Central memory CD8-positive, alpha-beta T cell (primary cell): ENCODE measurements at places on chromosomes 11 and 22.

DNA sequence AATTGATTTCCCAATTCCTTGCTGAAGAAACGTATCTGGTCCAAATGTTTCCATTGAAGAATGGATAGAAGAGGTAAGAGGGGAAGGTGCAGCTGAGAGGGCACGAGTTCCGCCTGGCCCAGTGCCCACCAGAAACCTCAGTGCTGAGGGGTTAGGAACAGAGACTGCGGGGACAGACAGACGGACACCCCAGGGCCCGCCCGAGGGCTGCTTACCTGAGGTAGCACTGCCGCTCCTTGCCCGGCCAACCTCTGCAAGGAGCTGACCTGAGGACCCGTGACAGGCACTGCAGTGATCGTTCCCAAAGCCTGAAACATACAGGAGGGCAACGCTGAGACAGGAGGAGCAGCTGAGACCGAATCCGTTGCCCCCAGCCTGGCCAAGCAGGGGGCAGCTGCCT is 89.6 kb downstream of the PHF21B start:
- H3K4me3 ChIP-seq, result no peak overlapping the region
- H3K36me3 ChIP-seq, result peaks cover 2% of the 10 kb centered on the region
- no peak overlapping the region for H3K27ac ChIP-seq
- no peak for DNase-seq
- no peaks in the 10 kb centered on the region for H3K4me1 ChIP-seq

DNA sequence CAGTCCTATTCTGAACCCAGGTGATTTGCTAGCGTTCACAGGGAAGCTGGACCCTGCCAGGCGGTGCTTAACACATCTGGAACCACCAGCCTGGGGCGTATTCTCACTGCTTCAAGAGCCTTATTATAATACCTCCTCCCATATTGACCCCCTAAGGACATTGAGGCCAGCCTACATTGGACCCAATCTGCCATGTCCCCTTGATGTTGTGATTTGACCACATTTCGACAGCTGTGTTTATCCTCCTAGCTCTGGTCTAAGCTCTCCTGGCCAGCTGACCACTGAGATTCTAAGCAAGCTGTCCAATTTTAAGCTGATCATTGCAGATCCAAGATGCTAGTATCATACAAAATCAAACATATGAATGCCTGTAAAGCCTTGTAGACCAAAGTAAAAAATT is 148.1 kb upstream of the BLID start:
- H3K4me3 ChIP-seq, result no peak overlapping the region
- no peak for DNase-seq
- peaks cover 30% of the 10 kb centered on the region for H3K27me3 ChIP-seq
- no peaks in the 10 kb centered on the region for H3K36me3 ChIP-seq

DNA sequence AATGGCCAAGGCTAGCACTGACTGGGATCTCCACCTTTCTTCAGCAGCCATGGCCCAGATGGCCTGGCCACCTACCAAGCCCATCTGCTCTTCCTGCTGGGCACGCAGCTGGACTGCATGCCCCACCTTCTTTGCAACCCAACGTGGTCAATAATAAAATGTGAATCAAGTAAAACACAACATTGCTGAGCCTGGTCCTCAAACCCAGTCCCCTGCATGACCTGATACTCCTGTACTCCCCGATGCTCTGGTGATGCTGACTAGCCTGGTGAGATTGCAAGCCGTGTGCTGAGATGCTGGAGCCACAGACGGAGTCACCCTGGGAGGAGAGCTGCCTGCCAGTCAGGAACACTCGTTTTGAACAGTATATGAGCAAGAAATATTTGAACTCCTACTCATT is 34.0 kb downstream of the PARVG start:
- H3K27me3 ChIP-seq, result no peaks in the 10 kb centered on the region
- H3K4me3 ChIP-seq, result no peak overlapping the region
- H3K36me3 ChIP-seq, result no peaks in the 10 kb centered on the region

DNA sequence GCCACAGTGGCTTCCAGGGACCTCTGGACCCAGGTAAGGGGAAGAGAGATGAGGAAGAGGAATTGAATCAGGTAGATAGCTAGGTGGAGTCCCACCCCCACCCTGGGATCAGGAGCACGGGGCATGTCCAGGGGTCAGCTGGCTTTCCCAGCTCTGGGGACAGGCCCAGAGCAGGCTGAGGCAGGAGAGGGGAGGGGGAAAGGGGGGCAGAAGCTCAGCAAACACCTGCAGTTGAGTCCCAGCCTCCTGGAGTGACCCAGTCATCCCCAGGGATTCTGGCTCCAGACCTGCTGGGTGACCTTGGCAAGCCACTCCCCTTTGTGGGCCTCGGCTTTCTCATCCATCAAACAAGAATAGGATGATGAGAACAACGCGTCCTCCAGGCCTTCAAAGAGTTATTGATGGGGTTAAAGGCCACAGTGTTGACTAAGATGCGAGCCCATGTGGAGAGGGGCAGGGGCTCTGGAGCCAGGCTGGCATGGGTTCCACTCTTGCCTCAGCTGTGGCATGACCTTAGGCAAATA is 16.0 kb downstream of the STARD10 start:
- H3K4me3 ChIP-seq, result no peak overlapping the region
- no peak overlapping the region for H3K27ac ChIP-seq
- peaks cover 2% of the 10 kb centered on the region for H3K36me3 ChIP-seq

DNA sequence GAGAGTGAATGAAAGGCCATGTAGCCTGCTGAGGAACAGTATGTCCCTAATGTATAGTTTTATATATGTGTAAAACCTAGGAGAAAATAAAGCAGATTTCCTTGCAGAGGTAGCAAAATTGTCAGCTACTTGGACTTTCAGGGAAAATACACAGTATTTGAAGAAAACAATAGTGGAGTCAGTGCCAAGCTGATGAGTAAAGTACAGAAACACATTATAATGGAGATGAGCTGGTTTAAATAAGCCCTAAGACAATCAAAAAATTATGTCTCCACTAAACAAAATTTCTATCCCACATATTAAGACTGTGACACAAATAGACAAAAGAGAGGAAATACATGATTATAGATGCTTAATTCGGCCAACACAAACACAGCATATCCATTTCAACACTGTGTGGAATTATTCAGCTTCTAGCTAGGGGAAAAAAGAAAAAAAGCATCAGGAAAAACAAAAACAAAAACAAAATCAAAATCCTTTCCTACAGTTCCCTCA is 75.9 kb downstream of the MAML2 start:
- no peaks in the 10 kb centered on the region for H3K27me3 ChIP-seq
- peak overlapping the region; percentile 77 for H3K27ac ChIP-seq
- H3K36me3 ChIP-seq, result peaks cover 2% of the 10 kb centered on the region
- H3K4me3 ChIP-seq, result peak overlapping the region; percentile 62

DNA sequence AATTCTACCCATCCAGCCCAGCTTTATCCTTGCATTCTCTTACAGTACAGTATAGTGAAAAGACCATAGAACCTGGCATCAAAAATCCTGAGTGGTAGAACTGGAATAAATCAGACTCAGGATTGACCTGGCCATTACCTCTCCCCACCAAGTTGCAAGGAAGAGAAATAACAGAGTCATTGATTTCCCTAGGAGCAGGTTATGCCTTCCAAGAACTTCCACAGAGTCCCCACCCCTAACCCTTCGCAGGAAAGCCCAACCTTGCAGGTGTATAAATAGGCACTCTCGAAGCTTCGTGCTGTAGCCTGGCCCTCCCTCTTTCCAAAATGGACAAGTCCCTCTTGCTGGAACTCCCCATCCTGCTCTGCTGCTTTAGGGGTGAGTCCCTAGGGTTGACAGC is at the start of gene PATE1:
TSS of gene PATE1 (plus strand) at position 301 of the 400 bp plus-strand sequence. CDS start at position 327, 26 bp downstream.
- no peaks in the 10 kb centered on the region for H3K4me1 ChIP-seq
- peaks cover 9% of the 10 kb centered on the region for H3K27me3 ChIP-seq
- DNase-seq, result no peak
- H3K4me3 ChIP-seq, result no peak within 1 kb of the TSS

DNA sequence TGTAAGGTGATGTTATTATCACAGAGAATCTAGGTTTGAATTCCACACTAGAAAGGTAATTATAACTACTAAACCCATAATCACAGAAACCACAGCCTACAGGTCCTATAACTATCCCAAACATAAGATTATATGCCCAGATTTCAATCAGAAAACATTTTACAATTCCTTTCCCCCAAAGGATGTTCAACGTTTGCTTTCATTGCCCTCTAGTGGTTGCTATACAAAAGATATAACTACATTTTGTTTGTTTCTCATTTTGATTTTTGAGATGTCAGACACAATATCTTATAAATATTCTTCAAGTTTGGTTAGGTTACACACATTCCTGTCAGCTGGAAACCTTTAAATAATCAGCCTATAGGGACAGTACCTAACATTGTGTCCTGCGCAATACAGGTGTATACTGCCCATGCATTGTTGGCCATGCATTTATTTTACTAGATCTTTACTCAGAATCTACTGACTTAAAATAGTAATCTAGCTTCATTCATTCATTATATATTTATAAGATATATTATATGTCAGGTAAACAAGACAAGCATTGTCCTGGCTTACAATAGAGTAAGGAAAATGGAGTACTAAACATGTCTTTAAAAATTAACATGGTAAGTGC is 530.5 kb upstream of the CCDC90B start:
- no peak for DNase-seq
- H3K4me1 ChIP-seq, result no peaks in the 10 kb centered on the region
- H3K4me3 ChIP-seq, result no peak overlapping the region
- H3K27ac ChIP-seq, result no peak overlapping the region

- H3K4me1 ChIP-seq, result no peaks in the 10 kb centered on the region
- no peak overlapping the region for H3K4me3 ChIP-seq
- DNase-seq, result no peak
- H3K27me3 ChIP-seq, result no peaks in the 10 kb centered on the region
- H3K27ac ChIP-seq, result no peak overlapping the region
- no peaks in the 10 kb centered on the region for H3K36me3 ChIP-seq
Observed at GRCh38 chr11:105524286-105524685, 85.6 kb upstream of the GRIA4 start.

GRCh38 chr11:65565624-65566453 is 4.4 kb upstream of the ZNRD2 start:
- no peaks in the 10 kb centered on the region for H3K27me3 ChIP-seq
- peaks cover 20% of the 10 kb centered on the region for H3K36me3 ChIP-seq
- peak overlapping the region; percentile 91 for H3K27ac ChIP-seq

GRCh38 chr11:117371453-117371852 is 43.8 kb downstream of the CEP164 start:
- no peaks in the 10 kb centered on the region for H3K27me3 ChIP-seq
- no peak overlapping the region for H3K27ac ChIP-seq
- no peaks in the 10 kb centered on the region for H3K4me1 ChIP-seq
- H3K36me3 ChIP-seq, result peaks cover 50% of the 10 kb centered on the region
- DNase-seq, result no peak

DNA sequence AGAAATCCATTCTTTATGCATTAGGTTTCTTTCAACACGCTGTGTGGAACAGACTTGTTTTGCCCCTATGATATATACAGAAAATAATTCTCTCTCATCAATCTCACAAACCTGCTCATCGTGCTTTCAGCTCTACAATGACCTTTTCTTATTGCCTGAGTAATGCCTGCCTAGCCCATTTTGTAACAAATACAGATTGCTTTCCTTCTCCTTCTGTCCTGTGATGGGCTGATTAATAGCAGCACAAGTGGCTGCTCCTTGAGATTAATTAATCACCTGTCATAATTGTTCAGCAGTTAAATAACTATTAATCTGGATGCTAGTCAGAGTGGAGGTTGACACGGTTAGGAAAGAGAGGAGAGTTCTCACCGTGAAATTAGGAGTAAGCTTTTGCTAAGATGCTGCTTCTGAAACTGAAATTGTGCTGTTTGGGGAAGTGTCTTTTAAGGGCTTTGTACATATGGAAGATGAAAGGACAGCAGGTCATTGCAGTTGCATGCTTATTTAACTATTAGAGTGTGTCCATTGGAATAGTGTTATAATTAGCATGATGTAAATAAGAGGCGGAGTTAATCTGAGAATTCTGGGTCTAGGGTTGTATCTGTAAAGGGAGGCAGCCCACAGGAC is 1430.5 kb downstream of the FAM181B start:
- no peaks in the 10 kb centered on the region for H3K27me3 ChIP-seq
- H3K4me3 ChIP-seq, result no peak overlapping the region
- H3K4me1 ChIP-seq, result no peaks in the 10 kb centered on the region
- DNase-seq, result no peak
- no peak overlapping the region for H3K27ac ChIP-seq
- no peaks in the 10 kb centered on the region for H3K36me3 ChIP-seq

- H3K27me3 ChIP-seq, result no peaks in the 10 kb centered on the region
- peaks cover under 1% of the 10 kb centered on the region for H3K4me1 ChIP-seq
- no peak overlapping the region for H3K4me3 ChIP-seq
- no peak for DNase-seq
Observed at GRCh38 chr22:39106326-39106725, 9.3 kb downstream of the APOBEC3H start.

DNA sequence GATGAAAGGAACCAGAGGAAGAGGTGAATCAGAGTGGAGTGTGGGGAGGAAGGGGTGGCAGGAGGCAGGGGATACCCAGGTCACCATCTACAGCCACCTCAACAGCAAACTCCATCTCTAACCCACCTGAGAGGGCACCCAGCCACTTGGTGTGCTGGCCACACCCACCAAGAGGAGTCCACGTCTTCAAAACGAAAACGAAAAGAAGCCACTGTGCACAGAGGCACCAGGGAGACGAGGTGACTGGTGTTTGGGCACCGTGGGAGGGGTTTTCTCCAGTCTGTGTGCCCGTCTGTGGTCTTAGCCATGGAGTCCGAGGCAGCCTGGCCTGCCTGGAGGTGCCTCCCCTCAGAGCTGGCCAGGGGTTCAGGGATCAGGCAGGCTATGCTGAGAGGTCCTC is 20.2 kb downstream of the PDGFB start:
- H3K27me3 ChIP-seq, result no peaks in the 10 kb centered on the region
- peaks cover 30% of the 10 kb centered on the region for H3K36me3 ChIP-seq
- no peak for DNase-seq
- H3K4me3 ChIP-seq, result no peak overlapping the region
- peaks cover 25% of the 10 kb centered on the region for H3K4me1 ChIP-seq

- H3K27me3 ChIP-seq, result no peaks in the 10 kb centered on the region
- H3K4me3 ChIP-seq, result peak overlapping the region; percentile 83
- no peak for DNase-seq
- H3K27ac ChIP-seq, result peak overlapping the region; percentile 82
- peaks cover 31% of the 10 kb centered on the region for H3K4me1 ChIP-seq
Observed at GRCh38 chr22:31210556-31211421, 1.3 kb upstream of the LIMK2 start.

DNA sequence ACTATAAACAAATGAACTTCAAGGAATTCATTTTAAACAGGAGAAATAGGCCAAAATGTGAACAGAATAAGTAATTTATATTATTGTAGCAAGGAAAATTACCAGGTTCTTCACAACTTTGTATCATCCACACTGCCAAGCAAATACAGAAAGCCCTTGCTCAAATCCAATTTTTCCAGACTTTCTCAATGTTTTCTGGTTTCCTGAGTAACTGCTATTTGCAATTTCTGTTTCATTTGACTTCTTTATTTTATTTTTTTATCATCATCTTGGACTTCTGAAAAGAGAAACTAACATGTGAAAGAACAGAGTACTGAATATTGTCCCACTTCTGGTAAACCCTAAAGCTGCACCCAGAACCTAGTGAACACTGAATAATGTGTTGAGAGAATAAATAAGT is 61.0 kb downstream of the SLC1A2 start:
- no peak overlapping the region for H3K4me3 ChIP-seq
- no peaks in the 10 kb centered on the region for H3K36me3 ChIP-seq
- peaks cover 9% of the 10 kb centered on the region for H3K27me3 ChIP-seq
- no peak overlapping the region for H3K27ac ChIP-seq
- peaks cover 5% of the 10 kb centered on the region for H3K4me1 ChIP-seq

GRCh38 chr11:129840236-129840635 is 24.6 kb downstream of the TMEM45B start:
- H3K27me3 ChIP-seq, result peaks cover 23% of the 10 kb centered on the region
- no peak for DNase-seq
- no peak overlapping the region for H3K4me3 ChIP-seq
- H3K27ac ChIP-seq, result no peak overlapping the region
- peaks cover 1% of the 10 kb centered on the region for H3K36me3 ChIP-seq
